ENCODE measurements at places on chromosomes 11 and 22.

GRCh38 chr11:31651208-31651607 lies 141.6 kb downstream of the ELP4 start:
- DNase-seq: no peak

DNA sequence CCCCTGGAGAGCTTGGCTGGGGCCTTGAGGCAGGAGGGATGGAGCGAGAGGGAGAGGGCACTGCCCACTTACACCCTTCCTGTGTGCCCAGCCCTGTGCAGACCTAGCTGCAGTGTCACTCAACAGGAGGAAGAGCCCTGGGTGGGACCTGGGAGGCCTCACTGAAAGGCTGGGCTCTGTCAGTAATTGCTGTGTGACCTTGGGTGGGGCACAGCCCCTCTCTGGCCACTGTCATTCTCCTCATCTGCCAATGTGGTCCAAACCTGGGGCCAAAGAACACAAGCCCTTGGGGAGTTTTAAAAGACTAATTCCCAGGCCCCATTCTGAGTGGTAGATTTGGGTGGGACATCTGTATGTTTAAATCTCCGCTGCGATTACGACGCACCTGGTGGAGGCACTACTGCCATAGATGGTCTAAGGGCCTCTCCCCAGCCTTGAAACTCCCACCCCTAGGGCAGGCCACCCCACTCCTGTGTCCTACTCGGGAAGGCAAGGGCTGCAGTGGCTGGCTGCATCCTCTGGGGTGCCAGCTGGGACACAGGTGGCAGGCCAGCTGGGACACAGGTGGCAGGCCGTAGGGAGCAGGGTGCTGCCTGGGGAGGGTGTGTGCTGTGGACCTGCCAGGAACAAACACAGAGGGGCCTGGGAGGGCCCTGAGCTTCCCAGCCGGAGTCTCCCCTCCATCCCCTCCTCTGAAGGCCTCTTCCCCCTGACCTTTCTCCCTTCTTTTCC lies 12.3 kb upstream of the SOX10 start:
- no peak for DNase-seq

- no peak for DNase-seq
Measured at GRCh38 chr22:46045459-46046298, 68.7 kb upstream of the WNT7B start.

DNA sequence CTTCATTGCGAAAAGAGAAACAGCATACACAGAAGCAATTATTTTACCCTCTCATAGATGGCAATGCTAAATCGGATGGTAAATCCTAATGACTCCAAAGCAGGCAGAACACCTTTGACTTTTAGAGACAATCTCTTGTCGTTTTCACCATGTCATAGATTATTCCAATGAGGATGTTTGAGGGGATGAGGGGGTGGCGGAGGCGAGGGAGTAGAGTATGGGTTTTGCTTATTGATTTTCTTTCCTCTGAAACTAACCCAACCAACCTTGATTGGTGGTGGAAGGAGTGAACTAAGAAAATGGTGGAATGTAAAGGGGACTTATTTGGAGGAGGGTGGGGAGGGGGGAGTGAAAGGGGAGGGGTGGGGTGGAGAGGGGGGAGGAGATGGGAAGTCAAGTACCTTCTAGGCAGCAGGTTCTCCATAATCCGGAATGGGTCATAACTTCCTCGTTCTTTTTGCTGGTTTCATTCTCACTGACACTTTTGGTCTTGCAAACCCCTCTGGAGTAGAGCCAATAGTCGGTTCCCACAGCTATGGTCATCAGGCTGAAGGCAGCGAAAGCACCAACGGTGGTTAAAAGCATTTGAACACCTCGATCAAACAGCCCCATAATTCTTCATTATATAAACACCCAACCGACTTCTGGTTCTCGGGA lies 1.5 kb downstream of the CACNG2 start:
- DNase-seq: no peak

- no peak for DNase-seq
Measured at GRCh38 chr22:19997561-19998231, 18.9 kb downstream of the ARVCF start.

DNA sequence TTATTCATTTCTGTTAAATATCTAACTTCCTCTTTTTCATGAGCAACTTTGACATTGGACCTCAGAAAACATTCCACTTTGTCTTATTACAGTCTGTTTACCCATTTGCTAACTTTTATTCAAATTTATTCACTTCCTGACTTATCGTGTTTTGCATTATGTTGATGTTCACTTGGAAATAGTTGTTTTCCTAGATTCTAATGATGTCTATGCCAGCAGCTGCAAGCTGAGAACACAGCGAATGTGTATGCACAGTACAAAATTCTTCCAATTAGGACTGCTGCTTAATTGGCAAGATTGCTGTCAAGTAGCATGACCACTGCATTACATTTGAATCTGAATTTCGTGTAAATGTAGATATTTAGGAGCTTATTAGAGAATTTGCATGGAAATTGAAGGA lies 61.5 kb upstream of the GRIA4 start:
- no peak for DNase-seq
